ENCODE measurements at places on chromosomes 6 and 20. TPM values are rescaled to one million over a fixed set of nuclear protein-coding genes. Genes with fewer than 3 reads are reported as not detected.

GRCh38 chr6:67914419-67914818 is 720.7 kb upstream of the ADGRB3 start:
- no peaks in the 10 kb centered on the region for H3K36me3 ChIP-seq
- H3K4me1 ChIP-seq: no peaks in the 10 kb centered on the region
- H3K27me3 ChIP-seq: no peaks in the 10 kb centered on the region
- DNase-seq: no peak
- H3K4me3 ChIP-seq: no peak overlapping the region
- H3K27ac ChIP-seq: no peak overlapping the region

DNA sequence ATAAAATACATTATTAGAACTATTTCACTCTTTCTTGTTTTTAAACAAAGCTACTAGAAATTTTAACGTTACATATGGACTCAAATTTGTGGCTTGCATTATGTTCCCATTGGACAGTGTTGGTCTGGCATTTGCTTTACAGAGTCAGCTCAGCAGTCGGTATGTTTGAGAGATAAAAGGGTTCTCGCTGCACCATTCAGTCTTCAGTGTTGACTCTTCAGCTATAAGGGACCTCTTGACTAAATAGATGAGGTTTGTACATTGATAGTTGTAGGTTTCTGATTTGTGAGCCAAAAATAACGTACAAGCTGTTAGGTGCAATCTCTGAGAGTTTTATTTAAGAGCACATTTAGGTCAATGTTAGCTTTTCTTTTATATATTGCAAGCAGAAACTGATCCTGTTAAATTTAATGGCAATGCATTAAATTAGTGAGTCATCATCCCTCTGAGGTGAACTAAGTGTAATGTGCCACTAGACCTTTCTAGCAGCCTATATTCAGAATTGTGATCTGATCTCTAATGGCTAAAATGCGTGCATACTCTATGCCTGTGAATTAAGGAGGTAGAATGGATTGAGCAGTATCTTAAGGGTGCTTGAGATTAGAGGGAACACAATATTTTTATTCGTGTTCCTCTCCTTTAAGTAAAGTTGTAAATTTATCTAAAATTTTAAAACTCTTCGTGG is 485.6 kb upstream of the SYNCRIP start:
- no peak for DNase-seq
- no peak overlapping the region for H3K27ac ChIP-seq
- H3K27me3 ChIP-seq: no peaks in the 10 kb centered on the region
- H3K36me3 ChIP-seq: no peaks in the 10 kb centered on the region

DNA sequence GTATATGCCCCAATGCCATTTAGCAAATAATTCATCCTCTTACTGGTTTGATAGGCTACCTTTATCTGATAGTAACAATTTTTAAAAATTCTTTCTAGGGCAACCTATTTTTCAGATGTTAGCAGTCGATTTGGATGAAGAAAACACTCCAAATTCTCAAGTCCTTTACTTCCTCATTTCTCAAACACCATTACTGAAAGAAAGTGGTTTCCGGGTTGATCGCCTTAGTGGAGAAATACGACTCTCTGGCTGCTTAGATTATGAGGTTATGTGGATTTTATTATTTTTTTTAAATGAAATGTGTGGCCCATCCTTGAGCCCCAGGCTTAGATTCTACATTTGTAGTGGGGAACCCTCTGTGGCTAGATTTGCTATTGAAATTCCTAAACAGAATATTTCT is 26.3 kb downstream of the CDH26 start:
- no peaks in the 10 kb centered on the region for H3K36me3 ChIP-seq
- no peaks in the 10 kb centered on the region for H3K4me1 ChIP-seq
- H3K27me3 ChIP-seq: no peaks in the 10 kb centered on the region
- DNase-seq: no peak
- no peak overlapping the region for H3K4me3 ChIP-seq

DNA sequence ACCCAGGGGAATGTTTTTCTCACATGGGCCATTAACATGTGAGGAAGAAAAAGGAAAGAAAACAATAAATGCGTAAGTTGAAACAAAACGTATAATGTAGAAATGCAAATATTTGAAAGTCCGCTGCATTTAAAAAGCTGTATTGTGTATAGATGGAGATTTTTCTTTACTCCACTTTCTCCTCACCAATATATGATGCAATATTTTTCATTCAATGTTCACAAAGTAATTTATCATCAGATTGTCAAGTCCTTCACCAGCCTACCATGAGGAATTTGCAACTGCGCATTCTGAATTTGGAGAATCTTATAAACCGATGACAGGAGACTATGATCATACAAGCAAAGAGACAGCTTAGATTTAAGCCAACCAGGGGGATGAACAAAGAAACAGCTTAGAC is 69.9 kb downstream of the SOD2 start:
- no peaks in the 10 kb centered on the region for H3K4me1 ChIP-seq
- no peak for DNase-seq
- H3K27ac ChIP-seq: no peak overlapping the region
- no peaks in the 10 kb centered on the region for H3K36me3 ChIP-seq
- H3K27me3 ChIP-seq: no peaks in the 10 kb centered on the region
- no peak overlapping the region for H3K4me3 ChIP-seq

Gene IL17A
- total RNA-seq: 9.1 TPM
